ENCODE measurements at places on chromosomes 7 and 10. TPM values are rescaled to one million over a fixed set of nuclear protein-coding genes. Genes with fewer than 3 reads are reported as not detected.

DNA sequence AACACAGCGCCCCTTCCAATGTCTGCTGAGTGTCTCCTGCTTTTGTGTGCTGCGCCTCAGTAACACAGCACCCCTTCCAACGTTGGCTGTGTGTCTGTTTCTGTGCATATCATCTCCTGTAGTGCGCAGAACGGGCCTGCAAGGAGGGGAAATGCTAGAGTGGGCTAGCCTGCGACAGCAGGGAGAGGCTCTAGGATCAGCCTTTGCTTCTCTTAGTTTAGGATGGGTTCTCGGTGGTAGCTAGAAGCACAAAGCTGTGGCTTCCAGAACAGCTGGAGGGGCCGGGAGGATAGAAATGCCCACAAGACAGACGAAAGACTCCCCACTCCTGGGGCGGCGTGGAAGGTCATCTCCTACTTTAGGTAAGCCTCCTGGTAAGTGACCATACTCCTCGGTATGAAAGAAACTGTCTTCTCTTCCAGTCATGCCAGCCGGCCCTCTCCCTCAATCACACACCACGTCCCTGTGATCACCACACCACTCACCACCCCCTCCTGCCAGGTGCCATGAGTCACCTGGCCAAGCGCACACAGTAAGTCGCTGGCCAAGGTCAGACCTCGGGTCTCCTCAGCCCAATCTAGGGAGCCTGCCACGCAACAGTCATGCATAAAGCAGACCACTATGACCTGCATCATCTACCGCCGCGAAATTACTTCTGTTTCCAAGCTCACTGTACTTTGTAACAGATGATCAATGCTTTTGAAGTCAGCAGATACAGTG lies 4.8 kb downstream of the PITRM1 start:
- no peak for DNase-seq

DNA sequence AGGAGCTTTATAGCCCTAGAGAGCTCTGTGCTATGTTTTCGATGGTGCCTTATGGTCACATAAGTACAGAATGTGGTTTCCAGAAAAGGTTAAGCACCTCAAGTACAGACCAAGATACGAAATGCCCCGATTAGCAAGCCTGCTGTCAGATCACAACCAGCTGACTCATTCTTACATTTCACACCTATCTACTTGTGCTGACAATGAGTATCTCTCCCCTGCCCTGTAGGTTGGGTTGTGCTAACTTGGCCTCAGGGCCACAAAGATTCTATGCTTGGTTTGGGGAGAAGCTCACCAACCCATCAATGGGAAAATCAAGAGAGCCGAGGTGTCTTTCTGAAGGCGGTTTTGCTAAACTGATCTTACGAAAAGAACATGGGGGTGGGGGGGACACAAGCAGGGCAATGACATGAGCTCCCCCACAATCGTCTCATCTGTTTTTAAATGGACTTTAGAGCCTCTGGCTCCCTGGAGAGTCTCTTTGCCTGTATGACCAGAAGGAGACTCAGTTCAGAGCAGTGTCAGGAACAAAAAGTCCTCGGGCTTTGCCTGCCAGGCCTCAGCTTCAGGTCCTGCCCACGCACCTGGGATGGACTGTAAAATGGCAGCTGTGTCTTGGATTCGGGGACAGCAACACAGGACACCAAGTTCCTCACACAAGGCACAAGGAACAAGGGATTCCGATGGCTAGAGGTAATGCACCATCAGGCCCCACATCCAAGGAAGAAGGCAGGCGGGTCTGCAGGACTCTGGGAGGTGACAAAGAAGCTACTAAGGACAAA lies 55.1 kb downstream of the FAM53B start:
- DNase-seq: no peak

DNA sequence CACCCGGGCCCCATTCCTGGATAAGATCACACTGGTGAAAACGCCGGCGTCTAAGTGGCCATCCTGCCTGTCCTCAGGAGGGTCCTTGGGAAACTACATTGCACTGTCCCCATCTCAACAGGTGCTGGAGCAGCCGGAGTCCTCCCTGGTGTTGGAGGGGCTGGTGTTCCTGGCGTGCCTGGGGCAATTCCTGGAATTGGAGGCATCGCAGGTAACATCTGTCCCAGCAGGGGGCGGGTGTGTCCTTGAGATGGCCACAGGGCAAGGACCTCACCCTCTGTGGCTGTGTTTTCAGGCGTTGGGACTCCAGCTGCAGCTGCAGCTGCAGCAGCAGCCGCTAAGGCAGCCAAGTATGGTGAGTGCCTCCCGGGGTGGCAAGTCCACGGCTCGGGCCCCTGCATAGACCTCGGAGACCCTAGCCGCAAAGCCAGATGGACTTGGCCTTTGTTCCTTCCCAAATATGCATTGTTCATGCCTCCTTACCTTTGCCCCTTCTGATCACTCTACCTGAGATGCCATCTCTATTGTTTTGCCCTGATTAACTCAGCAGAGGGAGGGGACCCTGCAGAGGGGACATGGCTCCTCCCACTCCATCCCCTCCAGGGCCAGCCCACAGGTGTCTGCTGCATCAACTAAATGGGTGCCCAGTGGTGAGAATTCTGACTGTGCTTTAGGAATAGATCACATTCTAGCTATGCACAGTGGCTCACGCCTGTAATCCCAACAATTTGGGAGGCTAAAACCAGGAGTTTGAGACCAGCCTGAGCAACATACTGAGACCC lies 23.8 kb downstream of the ELN start:
- no peak for DNase-seq

DNA sequence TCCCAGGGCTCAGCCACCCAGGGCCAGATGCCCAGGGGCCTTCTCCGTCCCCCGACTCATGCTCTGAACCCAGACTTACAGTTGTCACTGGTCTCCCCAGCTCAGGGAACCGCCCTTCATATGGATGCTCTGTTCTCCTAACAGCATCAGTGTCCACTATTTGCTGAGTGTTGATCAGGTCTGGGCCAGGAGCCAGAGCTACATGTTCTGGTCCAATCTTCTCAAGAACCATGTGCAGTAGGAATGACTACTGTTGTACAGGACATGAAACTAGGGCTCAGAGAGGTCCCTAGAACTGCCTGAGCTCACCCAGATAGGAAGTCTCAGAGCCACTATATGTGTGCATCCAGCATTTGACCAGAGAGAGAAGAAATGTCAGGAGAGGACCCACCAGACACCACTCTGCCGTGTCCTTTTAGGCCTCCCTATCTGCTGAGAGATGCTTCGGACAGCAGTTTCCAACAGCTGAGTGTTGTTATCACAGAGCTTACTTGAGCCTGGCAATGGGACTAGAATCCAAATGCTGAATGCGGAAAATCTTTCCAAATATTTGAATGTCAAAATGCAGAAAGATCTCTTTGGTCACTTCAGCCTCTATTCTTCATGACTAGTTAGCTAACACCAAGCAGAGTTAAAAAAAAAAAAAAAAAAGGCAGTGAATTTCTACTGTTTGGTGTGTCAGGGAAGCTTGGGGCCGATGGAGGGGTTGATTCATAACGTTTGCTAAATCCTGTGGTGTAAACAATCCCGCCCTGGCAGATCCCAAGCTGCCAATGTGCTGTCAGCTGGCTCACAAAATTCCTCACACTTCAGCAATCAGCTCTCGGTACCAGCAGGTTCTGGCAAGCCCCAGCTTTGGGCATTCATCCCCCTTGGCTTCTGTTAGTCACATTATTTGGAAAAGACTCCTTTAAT lies 246.1 kb downstream of the TNS3 start:
- DNase-seq: no peak

- DNase-seq: no peak
These were observed 319.0 kb downstream of the PLXNA4 start for GRCh38 chr7:132257253-132257652.

GRCh38 chr7:85224171-85224570 lies 37.3 kb upstream of the SEMA3D start:
- no peak for DNase-seq

DNA sequence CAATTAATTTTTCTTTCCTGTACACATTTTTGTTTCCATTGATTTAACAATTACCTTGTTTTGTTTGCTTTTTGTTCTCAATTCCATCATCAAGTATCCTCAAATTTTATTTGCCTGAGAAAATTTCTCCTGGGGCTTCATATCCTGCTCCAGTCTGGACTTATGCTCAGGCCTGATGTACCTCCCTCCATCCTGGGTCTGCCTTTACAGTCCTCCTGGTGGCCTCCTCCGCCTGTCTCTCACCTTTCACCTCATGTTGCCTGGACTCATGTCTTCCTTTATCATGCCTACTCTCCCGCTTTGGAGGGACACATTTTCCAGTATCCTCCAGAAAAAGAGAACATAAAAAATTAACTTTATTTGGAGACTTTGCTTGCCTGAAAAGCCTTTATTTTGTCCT lies 12.1 kb upstream of the TAS2R60 start:
- no peak for DNase-seq

DNA sequence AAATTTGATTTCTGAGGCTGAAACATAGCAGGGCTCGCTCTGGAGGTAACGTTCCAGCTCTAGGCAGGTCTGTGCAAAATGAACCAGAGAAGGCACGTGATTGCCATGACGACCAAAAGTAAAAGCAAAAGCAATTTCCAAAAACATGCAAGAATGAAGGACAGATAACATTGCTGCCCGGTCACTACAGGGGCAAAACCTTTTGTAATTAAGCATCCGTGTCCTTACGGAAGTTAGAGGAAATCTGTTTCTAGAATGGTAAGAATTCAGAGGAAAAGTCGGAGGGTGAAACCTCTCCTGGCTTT lies 2.9 kb downstream of the KLF6 start:
- DNase-seq: no peak

DNA sequence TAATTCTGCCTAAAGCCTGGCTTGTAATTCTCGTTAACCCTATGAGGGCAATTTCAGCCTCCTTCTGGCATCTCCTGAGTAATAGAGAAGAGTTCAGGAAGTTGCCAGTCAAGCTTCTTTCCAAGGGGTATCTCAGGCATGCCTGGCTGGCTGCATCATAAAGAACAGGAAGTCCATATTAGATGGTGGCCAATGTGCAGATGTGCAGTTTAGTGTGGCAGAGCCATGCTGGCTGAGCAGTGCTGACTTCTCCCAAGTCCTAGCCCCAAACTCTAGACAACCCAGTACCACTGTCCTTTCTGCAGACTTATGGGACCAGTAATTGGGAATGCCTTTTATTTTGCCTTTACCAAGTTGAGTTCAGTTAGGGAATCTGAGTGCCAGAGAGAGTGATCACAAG lies 517.9 kb downstream of the GALNT17 start:
- DNase-seq: no peak

- DNase-seq: no peak
These were observed 82.1 kb upstream of the HPS1 start for GRCh38 chr10:98528805-98529183.

DNA sequence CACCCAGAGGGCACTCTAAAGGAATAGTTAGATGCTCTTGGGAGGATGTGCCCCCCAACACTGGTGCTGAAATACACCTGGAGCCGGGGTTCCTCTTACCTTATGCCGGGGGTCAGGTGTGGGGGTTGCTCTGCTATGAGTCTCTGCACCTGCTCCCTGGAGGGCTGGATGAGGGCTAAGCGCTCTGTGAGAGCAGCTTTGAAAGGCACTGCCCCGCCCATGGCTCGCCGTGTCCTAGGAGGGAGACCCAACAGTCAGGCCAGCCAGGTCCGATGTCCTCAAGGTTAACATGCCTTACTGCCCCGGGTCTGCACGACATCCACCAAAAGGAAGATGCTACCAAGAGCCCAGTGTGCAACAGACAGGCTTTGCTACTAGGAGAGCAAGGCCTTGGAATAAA lies 31.7 kb downstream of the PSPH start:
- no peak for DNase-seq

DNA sequence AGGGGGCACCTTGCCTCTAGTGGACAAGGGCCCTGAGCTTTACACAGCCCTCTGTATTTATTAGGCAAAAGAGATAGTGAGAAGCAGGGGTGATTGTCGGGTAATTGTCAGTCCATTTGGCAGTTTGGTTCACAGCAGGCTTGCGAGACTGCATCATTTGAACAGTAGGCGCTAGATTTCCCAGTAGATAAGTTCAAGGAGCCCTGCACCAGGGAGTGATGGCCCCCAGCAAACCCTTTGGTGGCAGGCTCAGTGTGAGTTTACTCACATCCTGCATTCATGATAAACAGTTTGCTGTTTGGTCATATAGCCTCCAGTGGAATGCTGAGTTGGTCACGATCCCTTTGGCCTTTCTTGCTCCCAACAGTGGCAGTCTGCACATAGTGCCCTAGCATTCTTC lies 59.4 kb downstream of the MARCHF5 start:
- DNase-seq: no peak

DNA sequence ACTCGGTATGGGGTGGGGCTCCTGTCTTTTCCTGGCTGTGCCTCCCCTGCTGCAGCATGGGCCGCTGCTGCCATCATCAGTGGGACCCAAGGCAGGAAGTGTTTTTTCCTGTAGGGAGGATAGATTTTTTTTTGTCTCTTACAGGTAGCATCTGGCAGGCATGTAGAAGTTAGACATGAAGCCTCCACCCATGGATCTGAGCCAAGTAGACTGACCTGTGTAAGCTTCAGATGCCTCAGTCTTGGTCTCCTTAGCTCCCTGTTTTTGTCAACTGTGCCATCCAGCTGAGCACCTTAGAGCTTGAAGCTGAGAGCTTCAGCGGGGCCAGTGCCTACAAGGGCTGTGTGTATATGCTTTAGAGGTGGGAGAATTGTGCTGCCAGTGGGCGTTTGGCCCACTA lies 93.5 kb downstream of the AUTS2 start:
- no peak for DNase-seq

GRCh38 chr7:131665021-131665420 lies 108.6 kb upstream of the PODXL start:
- no peak for DNase-seq

DNA sequence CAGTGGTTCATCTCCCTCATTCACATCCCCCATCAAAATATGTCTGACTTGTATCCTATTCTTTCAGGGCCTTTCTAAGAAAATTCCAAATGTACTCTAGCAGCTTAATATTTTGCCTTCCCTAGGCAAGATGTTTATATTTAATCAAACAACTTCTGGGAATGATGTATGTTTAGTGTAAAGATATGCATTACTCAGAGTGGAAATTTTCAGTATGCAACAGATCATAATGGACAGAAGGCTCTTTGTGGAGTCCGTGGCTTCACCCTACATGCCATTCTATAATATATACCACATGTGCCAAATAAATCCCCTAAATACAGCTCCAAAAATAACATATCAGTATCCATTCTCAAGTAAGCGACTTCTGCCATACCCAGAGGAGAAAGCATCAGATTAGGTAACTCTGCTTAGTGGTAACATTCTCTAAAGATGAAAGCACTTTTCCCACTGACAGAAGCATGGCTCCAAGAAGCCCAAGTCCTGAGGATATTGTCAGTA lies 316.6 kb downstream of the KCNMA1 start:
- no peak for DNase-seq

- peak; percentile 72 for DNase-seq
These were observed 376.0 kb downstream of the SORCS3 start for GRCh38 chr10:105017116-105017515.

GRCh38 chr10:90314718-90315117 lies 543.1 kb downstream of the HTR7 start:
- DNase-seq: no peak

FERD3L gene
- total RNA-seq: not detected

MYO1G gene
- 0.27 TPM for total RNA-seq

ZNF804B gene
- not detected for total RNA-seq

ELN gene
- total RNA-seq: not detected

OR2A5 gene
- not detected for total RNA-seq

MYL10 gene
- not detected for total RNA-seq

CPN1 gene
- 0.07 TPM for total RNA-seq

APBB1IP gene
- 0.07 TPM for total RNA-seq

LRIT1 gene
- total RNA-seq: not detected

ZSCAN25 gene
- total RNA-seq: 12.9 TPM

All from kidney epithelial cell (primary cell).